Jurkat, Clone E6-1 (cell line): ENCODE measurements at places on chromosomes 4 and X.

- DNase-seq = no peak
These were observed 48.4 kb upstream of the USP9X start for GRCh38 chrX:41036668-41037326.

DNA sequence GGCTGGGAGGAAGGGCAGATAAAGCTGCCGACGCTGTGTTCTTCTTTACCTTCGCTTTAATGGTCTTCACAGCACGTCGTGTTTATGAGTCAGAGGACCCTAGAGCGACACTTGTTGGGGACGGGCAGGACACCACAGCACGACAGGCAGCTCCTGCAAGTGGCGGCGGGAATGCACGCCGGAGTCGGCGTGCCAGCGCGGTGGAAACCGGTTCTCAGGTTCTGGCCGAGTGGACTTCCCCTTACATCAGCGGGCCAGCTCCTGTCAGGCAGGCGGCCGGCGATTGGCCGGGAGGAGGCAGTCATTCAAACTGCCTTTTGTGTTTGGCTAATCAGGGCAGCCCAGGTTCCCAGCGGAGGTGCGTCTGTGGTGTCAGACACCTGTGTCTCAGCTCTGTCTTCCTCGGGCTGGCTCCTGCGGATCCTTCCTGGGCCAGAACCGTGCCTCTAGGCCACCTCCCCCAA, 150.9 kb downstream of the SHROOM3 start:
- DNase-seq = no peak

DNA sequence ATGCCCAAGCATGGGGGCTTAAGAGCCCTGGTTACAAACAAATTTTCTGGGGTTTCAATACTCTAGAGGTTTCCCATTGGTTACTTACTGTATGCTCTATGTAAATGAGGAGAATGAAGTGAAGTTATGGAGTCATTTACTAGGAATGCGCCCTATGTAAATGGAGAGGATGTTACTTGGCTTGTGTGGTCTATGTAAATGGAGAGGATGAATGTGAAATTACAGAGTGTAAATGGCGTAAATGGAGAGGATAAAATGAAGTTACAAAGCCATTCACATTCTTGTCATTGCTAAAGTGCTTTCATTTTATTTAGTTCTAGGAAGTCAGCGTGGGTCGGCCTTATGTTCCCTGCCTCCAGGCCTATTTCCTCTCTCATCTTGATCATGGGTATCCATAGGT, 810.5 kb upstream of the ADGRL3 start:
- DNase-seq = no peak

DNA sequence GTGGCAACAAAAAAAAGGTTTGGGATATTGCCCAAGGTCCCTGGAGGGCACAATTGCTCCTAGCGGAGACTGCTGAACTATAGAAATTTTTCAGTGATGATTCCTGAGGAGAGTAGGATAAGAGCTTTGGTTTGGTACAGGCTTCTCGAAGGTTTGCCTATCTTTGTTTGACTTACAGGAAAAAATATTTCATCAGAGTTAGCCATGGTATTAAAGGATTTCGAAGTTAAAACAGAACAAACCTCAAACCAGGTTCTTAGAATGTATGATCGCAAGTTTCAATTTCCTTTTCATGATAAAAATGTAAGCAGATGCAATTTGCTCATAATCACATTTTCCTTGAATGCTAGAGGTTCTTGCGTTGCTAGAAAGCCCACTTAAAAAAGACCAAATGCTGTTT, 1.7 kb downstream of the EGFL6 start:
- no peak for DNase-seq

GRCh38 chr4:15395311-15395710, 32.5 kb upstream of the C1QTNF7 start:
- DNase-seq = no peak

DNA sequence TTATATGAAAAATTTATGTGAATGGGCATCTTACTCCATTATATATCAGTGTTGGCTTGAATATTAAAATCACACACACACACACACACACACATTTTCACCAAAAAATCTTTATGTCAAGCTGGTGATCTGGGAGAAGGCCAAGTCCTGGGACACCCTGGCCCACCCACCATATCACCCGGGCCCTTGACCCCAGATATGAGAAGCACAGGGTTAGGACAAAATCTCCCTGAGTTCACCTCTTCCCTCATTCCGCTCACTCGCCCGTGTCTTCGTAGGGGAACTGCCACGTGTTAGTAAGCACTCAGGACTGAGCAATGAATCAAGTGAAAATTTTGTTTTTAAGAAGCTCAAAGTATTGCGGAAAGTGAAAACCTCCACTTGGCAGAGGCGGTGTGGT, 103.8 kb upstream of the PSAPL1 start:
- DNase-seq = no peak

DNA sequence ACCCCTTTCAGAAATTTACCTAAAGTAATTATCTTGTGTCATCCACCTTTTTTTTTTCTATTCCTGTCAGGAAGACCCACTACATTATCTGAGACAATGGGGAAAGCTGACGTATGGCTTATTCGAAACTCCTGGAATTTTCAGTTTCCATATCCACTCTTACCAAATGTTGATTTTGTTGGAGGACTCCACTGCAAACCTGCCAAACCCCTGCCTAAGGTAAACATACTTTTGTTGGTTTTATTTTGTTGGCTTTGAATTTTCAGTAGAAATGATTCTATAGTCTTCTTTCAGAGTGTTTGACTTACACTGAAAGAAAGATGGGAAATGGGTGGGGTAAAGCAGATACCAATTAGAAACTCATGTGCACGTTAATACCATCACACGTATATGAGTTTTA, 2.2 kb downstream of the UGT2B7 start:
- DNase-seq = no peak

DNA sequence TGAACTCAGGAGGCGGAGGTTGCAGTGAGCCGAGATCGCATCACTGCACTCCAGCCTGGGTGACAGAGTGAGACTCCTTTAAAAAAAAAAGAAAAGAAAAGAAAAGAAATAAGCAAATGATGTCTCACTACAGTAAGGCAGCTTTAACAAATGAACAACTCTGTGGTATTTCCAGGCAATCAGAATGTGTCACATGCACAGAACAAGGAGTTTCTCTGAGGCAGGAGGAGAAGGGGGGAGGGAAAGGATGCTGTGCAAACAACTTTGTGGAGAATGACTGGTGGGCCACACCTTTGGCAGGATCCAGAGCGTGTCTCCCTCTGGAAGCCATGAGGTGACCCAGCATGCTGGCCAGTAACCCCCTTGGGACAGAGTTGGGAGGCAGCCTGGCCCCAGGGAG, 57.6 kb downstream of the RAI2 start:
- DNase-seq = no peak

DNA sequence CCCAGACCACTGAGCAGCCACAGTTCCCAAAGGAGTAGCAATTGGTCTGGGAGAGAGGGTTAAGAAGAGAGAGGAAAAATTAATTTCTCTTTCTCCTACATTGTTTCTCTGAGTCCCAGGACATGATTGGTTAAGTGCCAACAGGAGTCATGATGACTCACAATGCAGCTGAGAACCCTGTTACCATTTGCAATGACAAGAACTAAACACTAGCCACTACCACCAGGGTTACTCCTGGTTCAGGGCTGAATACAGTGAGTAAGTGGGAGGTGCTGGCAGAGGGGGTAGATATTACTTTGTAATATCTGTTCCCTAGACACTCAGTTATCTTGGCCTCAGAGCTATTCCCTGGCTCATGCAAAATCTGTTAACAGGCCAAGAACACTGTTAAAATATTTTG, 18.0 kb downstream of the ETDC start:
- no peak for DNase-seq

DNA sequence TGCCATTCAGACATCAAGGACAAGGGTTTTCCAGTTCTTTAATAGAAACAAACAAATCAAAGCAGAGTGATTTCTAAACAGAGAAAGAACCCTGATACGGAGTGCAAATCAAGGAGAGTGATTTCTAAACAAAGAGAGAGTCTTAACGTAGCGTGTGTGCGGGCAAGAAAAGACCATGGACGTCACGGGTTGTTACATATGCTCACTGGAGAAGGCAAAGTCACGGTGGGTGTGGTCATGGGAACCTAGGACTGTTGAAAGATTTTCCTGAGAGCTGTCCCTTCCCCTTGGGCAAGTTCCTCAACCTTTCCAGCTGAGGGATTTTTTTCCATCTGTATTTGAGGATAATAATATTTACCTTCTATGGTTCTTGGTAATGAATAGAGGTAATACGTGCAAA, 95.0 kb upstream of the SLC34A2 start:
- DNase-seq = no peak

GRCh38 chr4:61461956-61462355, 261.8 kb downstream of the ADGRL3 start:
- no peak for DNase-seq

- peak; percentile 15 for DNase-seq
These were observed 16.9 kb upstream of the ANOS1 start for GRCh38 chrX:8748855-8749254.

DNA sequence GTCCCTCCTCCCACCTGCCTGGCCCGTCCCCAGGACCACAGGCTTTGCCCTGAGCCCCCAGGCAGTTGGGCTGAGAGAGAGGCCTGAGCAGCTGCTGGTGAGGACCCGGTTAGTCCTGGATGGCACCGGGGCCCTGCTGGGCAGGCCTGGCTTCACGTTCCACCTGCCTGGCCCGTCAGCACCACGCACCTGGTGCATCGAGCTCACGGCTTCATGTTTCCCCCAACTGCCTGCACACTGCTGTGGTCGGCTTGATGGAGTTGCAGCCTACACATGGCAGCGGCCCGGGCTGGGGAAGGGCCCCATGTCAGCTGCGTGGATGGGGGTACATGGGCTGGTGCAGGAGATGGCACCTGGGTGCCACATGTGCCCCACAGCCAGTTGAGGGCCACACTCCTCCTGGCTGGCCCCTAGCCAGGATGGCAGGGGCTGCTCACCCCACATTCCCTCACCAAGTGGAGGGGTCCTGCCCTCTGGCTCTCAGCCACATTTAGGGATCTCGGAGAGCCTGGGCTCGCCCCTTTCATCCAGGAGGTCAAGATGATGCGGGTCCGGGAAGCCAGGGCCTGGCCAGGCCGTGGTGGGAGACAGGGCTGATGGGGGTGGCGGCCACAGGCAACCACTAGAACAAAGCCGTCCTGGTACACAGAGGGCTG, 28.5 kb downstream of the NKX1-1 start:
- no peak for DNase-seq

DNA sequence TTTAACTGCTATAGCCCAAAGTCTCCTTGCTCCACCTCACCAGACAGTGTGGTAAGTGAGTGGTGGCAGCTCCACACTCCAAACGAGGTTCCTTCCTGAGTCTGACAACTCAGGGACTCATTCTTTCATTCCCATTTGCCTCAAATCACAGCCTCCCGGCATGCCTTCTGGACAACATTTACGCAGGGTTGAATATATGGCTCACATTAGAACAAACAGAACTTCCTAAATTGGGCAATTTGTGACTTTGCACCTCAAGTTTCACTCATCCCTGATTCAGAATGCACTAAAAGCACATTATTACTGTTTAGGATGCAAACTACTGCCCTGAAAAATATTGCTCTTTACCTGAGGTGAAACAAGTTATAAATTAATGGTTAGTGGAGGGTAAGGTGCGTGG, 224.6 kb upstream of the PPARGC1A start:
- DNase-seq = no peak

- no peak for DNase-seq
These were observed 4.9 kb upstream of the ZNF630 start for GRCh38 chrX:48076343-48076742.

GRCh38 chr4:139256349-139256748, 23.7 kb downstream of the MGARP start:
- no peak for DNase-seq

DNA sequence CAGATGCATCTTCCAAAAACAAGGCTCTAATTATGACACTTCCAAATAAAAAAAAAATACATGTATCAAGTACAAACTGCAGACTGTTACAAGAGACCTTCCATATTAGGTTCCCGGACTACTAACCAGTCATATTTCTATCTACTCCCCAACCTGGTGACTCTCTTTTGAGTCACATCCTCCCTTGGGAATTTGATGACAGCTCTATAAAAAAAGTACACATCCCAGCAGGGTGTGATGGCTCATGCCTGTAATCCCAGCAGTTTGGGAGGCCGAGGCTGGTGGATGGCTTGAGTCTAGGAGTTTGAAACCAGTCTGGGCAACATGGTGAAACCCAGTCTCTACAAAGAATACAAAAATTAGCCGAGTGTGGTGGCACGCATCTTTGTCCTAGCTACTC, 14.9 kb downstream of the RPGR start:
- no peak for DNase-seq

GRCh38 chr4:66929748-66930147, 615.6 kb downstream of the CENPC start:
- no peak for DNase-seq

GRCh38 chr4:102761296-102761701, 531 bp upstream of the MANBA start:
- no peak for DNase-seq

DNA sequence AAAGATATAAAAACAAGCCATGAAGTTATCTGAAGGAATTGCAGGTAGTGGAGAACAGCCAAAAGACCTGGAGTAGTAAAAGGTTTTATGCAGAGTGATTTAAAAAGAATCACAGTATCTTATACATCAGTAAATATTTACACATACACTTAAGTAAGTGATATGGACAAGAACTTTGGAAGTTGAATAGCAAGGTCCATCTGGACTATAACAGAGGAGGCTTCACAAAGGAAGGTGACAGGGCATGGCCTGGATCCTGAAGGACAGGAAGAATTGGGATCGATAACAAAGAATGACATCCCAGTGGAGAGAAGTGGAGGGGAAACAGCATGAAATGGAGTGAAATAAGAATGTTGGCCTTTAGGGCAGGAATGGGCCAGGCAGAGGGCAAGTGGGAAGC, 46.2 kb downstream of the TET2 start:
- DNase-seq = no peak

- no peak for DNase-seq
These were observed 40.6 kb upstream of the CYP2U1 start for GRCh38 chr4:107890779-107891178.

GRCh38 chrX:129981752-129982299, 609 bp upstream of the BCORL1 start:
- no peak for DNase-seq

- DNase-seq = no peak
These were observed 41.0 kb upstream of the LIMCH1 start for GRCh38 chr4:41496977-41497376.

DNA sequence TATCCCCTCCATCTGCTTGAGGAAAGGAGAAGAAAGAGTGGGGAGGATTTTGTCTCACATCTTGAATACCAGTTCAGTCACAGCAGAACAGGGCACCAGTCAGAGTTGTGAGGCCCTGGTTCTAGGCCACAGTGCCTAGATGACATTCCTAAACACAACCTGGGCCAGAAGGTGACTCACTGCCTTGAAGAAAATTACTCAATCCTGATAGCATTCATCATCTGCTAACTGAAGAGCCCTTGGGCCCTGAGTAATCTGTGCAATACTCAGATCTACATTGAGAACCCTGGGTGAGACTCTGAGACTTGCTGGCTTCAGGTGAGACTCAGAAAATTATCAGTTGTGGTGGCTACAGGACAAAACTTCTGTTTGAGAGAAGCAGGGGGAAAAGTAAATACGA, 20.5 kb upstream of the PRR32 start:
- no peak for DNase-seq

DNA sequence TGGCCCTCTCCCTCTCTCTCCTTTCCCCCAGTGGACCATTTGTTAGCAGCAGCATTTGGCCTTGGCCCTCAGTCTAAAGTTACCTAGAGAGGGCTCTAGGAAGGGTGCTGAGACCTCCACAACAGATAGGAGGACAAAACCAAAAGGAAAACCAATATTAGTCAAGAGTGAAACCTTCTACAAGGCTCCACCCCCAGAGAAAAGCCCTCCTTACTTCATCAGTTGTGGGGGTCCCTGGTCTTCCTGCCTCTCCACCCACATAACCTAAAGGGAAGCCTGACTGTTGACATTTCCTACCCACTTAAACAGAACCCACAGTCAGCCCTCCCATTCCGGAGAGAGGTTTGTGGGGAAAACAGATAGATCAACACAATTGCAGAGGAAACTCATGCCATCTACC, 4.7 kb upstream of the CD40LG start:
- peak; percentile 88 for DNase-seq
